ENCODE measurements at places on chromosomes 6 and 20.

DNA sequence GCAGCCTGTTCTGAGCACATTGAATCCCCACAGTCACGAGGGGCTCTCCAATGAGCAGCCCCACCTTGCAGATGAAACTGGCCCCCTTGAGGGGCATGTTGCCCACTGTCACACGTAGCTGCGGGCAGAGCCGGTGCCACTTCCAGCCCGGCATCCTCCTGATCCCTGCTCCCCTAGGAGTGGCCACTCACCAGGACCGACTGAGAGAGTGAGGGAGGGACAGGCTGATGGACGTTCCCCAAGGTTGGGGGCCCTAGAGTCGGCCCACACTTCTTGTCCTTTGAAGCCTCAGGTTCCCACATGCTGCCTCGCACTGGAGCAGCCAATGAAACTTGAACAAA lies 10.5 kb downstream of the ENTPD6 start:
- no peak for DNase-seq

GRCh38 chr6:255751-256083 lies 36.6 kb upstream of the DUSP22 start:
- no peak for DNase-seq

- DNase-seq: no peak
Observed at GRCh38 chr20:12413116-12413515, 495.4 kb downstream of the BTBD3 start.

DNA sequence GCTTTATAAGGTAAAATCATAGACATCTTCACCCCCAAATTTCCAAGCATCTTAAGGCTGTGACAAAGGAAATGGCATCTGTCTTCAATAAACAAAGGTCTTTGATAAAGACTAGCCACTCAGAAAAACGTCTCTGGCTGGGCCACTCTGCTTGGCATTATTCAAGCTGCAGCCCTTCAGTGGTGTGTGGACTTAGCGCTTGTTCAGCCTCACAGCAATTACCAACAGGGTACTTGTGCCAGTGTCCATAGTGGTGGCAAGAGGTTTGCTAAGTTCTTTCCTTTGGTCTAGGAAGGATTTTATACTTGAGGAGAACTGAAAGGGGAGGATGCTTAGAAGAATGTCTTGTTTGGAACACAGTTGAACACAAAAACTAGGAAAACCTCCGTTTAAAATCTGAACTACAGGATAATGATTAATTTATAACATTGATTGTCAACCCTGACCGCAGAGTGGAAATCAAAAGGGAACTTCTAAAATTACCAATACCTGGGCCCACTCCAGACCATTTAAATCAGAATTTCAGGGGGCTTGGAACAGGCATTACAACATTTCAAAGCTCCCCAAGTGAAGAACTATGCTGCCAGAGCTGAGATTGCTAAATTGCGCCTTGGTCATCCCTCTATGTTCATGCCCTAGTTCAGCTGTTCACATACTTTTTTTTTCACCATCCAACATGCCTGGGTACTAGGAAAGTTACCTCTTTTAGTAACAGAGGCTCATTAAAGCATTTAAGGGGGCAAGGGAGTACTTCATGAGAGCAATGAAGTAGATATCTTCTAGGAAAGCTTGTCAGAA lies 378.5 kb downstream of the FRK start:
- no peak for DNase-seq

DNA sequence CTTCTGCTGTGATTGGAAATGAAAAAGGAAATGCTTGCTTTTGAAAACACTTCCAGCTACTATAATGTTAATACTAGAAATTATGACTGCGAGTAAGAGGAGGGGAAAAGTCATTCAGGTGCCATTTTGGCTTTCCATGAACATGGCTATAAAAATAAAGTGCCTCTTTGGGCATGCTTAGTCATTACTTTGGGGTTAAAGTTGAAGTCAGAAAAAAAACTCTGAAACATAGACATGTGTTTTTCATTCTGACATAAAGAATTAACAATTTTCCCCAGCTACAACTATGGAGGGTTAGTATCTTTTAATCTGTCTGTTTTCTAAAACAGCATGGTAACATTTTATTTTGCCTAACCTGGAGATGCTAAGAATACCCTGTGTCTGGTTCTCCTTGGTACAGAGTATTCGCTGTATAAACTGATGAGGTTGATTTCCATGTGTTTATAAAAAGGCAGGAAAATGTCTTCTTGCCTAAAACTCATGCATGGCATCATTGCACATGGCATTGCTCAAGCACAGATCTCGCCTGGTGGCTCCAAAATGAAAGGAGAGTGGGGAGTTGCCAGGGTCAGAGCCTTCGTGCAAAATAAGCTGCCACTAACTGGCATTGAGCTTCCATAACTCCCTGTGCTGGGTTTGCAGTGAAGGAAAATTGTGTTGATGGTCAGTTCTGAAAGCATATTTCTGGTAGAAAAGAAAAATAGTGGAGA lies 188.9 kb downstream of the KCNQ5 start:
- no peak for DNase-seq

DNA sequence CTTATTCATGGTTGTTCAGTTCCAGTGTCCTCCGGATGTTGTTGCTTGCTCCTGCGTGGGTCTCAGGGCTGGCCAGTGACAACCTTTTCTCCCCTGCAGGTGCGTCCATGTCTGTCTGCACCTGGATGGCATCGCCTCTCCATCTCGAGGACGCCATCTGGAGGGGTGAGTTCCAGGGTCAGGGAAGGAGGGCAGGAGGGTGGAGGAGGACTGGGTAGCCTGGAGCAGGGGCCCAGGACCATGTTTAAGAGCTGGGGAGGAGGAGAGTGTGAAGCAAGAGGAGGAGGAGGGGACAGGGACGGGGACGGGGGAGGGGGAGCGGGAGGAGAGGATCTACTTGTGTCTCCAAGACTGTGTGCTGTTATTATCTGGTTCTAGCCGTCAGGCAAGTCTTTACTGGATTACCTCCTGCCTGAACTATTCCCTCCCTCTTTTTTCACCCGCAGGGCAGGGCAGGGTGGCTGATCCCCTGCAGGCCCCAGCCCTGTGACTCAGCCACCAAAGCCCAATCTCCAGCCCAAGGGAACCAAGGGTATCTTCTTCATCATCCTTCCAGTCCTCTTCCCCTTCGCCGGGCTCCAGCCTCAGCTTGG lies 32.2 kb upstream of the TULP1 start:
- DNase-seq: no peak

All from HS-5 (cell line).